ENCODE measurements at places on chromosomes 6 and 20. TPM values are rescaled to one million over a fixed set of nuclear protein-coding genes. Genes with fewer than 3 reads are reported as not detected.

DNA sequence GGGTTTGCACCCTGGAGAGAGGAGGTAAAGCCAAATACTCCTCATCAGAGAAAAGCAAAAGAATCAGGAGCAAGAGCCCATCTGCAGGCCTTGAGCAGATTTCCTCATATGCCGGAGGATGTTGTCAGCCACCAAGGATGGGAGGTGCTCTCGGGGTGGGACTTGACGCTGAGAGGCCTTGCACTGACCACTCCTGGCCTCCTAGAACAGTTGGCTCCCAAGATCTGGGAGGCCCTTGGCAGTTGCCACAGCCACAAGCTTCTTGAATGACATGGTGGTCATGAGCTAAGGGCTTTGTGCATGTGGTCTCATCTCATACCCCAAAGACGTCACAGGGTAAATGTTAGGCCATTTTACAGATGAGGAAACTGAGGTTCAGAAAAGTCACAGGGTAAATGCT, 75.2 kb upstream of the PMEPA1 start:
- DNase-seq = no peak

- DNase-seq = no peak
Measured at GRCh38 chr6:107423474-107423990, 35.8 kb downstream of the PDSS2 start.

DNA sequence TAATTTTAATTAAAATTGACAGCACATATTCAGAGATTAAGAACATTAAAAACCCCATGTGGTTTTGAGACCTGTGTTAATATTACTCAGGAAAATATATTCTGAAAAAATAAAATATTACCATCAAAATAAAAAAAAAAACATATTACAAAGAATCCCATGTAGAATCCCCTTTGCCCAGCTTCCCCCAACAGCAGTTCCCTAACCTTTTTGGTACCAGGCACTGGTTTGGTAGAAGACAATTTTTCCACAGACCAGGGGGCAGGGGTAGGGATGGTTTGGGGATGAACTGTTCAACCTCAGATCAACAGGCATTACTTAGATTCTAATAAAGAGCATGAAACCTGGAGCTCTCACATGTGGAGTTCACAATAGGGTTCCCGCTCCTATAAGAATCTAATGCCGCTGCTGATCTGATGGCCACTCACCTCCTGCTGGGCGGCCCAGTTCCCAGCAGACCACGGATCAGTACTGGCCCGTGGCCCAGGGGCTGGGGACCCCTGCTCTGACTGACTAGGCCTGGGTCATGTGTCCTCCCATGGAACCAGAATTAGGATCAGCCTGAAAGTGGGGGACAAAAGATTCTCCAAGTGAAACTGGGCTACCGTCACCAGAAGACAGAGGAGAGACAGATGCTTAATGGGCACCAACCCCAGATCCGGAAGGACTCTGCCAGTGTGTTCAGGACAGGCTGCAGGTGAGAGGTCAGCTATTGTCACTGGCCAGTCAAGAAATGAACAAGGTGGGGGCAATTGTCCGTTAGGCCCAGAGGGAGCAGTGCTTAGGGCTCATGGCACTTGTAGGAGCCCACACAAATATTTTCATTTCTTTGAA, 235.5 kb downstream of the PREX1 start:
- DNase-seq = no peak

DNA sequence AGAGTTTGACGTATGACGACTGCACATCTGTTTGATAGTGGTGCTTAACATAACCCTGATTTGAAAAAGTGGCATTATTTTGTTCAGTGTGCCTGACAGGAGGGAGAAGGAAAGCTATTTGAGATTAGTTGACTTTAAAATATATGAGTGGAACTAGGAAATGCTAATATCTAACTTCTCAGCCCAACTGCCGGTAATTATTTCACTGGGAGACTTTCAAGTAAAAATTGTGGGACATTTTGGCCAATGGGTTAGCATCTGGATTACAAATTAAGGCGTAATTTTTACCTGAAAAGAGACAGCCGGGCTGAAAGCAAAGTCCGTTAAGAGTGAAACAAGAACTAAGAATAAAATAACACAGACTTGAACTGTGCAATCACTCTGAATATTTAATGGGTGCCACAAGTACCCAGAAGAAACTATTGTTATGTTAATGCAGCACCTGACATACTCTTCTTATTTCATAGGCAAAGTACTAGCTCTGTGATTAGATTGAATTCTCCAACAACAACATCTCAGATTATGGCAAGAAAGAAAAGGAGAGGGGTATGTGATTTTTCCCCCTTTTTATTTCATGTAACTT, 2.0 kb downstream of the HEY2 start:
- DNase-seq = no peak

CCN2 gene
- 233 TPM for polyA plus RNA-seq

All from left renal pelvis (tissue), 4 donors.